ENCODE measurements at places on chromosomes 7 and 10.

DNA sequence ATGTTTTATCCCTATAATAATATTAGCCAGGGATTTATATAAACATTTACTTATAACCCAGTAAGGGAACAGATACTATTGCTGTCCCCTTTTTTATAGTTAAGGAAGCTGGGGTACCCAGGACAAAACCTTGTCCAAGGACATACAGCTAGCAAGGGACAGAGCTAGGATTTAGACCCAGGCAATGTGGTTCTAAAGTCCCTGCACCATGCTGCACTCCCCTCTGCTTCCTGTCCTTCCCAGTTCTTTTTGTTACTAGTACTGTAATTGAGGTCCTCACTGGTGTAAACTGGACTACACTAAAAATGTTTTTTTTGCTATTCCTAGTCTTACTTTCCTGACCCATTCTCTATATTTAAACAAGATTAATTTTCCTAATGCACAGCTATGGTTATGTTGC lies 16.6 kb downstream of the KLHDC10 start:
- no peak for DNase-seq

GRCh38 chr7:75943864-75944263 lies 28.9 kb downstream of the POR start:
- DNase-seq, result no peak

- DNase-seq, result no peak
Measured at GRCh38 chr10:58742141-58742540, 229.5 kb downstream of the BICC1 start.

GRCh38 chr7:18399436-18400235 lies 95.9 kb upstream of the HDAC9 start:
- DNase-seq, result no peak

DNA sequence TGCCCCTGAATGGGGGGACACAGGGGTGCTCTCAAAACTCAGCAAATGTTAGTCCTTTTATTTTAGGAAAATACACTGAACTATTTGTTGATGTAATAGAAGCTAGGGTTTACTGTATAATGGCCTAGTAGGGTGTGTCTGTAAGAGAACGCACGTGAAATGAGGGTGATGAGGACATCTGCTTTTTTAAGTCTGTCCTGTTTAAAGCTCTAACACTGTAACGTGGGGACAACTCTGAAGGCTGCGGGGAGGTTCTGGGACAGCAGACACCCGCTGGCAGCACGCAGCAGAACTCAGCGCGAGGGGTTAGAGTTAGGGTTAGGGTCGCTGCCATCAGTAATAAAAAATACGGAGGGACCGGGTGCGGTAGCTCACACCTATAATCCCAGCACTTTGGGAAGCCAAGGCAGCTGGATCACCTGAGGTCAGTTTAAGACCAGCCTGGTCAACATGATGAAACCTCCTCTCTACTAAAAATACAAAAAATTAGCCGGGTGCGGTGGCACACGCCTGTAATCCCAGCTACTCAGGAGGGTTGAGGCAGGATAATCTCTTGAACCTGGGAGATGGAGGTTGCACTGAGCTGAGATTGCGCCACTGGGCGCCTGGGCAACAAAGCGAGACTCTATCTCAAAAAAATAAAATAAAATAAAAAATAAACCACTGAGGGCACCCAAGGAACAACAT lies 98.0 kb downstream of the CTBP2 start:
- no peak for DNase-seq

- no peak for DNase-seq
Measured at GRCh38 chr7:47183862-47184590, 397.9 kb downstream of the TNS3 start.

GRCh38 chr10:70267161-70267933 lies 16.5 kb downstream of the NPFFR1 start:
- DNase-seq, result peak; percentile 30

DNA sequence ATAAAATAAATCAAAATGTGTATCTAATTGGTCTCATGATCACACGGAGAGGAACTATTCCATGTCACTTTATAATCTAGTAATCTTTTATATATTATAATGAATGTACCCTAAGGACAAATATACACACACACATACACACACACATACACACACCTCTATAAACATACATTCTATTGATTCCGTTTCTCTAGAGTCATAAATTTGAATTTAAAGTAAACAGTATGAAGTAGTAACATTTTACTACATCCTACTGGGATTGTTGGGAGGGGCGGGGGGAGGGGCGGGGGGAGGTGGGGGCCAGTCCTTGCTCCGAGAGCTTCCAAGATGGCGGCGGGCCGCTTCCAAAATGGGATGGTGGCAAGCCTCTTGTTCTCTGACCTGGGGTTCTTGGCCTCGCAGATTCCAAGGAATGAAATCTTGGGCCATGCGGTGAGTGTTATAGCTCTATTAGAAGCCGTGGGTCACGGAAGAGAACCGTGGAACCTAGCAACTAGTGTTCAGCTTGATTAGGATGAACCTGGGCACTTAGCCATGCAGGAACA lies 143.2 kb downstream of the REEP3 start:
- no peak for DNase-seq

DNA sequence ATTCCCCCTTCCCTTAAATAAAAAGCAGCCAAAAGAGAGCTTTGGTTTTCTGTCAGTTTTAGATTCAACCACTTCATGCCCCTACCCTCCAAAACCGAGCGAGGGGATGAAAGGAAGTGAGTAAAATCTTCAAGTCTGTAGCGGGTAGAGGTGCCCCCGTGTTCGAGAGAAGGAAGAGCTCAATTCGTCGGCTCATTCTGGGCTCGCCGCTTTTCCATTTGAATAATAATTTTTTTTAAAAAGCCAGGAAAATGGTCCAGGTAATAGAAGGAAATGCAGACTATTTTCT lies 436.2 kb upstream of the GALNT17 start:
- no peak for DNase-seq

DNA sequence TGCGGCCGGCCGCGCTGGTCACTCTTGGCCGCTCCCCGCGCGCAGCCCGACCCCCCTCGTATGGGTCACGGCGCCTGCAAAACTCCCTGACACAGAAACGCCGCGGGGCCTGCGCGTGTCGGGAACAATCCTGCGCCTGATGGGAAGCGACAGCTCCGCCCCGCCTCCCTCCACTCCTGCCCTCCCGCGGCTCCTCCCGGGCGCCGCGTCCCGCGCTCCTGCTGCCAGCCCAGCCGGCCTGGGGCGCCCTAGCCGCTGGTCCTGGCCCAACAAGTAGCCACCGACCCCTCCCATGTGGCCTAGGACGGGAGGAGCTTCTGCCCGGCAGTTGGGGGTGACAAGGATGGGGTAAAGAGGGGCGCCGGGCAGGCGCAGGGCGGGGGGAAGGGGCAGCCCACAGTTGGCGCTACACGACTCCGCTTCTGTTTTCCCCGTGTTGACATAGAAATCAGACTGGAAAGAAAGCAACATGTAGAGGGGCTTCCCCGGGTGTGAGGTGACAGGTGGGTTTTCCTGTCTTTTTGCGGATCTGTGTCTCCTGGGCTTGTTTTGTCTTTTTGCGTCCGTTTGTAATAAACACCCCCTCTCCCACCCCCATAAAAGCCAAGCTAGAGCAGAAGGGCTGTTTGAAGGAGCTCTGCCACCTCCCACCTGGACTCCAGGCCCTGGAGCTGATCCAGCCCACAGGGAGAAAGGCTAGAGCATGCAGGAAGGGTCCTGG lies 35.1 kb upstream of the PAX2 start:
- peak; percentile 43 for DNase-seq

GRCh38 chr10:24448351-24448999 lies 239.5 kb downstream of the KIAA1217 start:
- DNase-seq, result no peak

DNA sequence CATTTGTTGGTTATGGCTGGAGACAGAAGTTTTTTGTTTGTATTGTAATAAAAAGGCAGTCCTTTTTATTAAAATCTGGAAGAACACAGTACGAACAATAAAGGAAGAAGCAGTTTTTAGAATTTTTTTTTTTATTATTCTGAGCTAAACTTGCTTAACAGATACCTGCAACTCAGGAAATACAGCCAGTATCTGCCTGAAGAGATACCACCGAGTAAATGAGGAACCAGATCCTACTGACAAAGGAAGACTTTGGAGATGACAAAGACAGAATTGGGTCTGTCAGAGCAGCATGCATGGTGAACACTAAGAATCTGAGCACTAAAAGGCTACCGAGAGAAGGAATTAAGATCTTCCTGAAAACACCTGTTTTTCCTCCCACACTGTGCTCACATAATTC lies 1335.9 kb upstream of the SORCS1 start:
- no peak for DNase-seq

GRCh38 chr10:6044751-6045313 lies 17.3 kb downstream of the IL2RA start:
- no peak for DNase-seq

DNA sequence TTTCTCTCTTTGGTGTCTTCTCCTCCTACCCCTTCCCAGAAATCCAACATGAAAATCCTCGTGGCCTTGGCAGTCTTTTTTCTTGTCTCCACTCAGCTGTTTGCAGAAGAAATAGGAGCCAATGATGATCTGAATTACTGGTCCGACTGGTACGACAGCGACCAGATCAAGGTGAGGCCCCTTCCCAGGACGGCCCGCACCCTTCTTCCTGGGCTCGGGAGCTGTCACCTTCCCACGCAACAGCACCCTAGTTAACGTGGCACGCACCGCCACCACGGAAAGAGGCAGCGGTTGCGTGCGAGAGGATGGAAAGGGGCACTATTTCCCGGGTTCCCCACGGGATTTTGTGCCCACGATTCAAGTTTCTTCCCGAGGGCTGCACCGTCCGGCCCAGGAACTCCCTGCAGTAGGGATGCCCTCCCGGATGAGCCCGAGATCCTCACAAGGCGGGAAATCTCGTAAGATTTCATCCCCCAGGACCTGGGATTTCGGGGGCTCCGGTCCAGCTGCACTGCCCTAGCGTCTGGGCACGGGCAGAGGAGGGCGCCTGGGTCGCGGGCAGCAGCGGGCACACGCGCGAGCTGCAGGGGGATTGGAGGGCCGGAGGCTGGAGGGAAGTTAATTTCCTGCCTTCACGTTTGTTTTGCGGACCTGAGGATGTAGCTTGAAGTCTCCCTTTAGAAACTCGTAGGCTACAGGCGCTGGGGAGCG lies 834 bp downstream of the TAC1 start:
- peak; percentile 18 for DNase-seq

DNA sequence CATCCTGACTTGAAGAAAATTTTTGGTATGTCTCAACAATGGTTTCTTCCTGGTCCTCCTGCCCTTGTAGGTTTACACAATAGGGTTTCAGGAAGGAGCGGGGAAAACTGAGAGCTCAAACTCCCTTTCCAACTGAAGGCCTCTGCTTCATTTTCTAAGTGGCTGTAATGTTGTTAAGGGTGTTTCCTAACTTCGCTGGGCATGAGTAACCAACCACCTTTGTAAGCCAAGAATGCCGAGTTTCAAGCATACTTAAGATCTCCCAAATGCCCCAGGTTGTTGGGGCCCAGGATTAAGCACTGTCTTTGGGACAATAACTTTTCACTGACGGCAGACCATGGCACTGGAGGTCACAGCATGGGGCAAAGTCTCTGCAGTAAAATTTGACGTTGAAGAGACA lies 33.6 kb upstream of the DRGX start:
- no peak for DNase-seq

GRCh38 chr7:25305831-25306230 lies 77.5 kb upstream of the NPVF start:
- DNase-seq, result no peak

DNA sequence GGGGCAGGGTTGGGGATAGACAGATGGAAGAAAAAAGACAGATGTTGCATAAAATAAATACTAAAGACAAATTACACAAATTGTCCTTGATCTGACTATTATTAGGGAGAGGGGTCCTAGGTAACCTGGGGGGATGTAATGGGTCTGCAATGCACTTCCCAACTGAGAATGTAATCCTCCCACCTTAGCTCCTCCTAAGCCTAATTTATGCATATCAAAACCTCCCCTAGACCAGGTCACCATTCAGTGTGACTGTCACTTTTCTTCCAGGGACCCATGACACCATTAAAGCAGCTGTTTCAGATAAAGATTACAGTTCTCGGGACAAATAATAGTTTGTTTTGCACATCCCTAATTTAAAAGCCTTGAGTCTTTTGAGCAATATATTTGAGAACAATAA lies 133.9 kb upstream of the FEZF1 start:
- DNase-seq, result no peak

All from endothelial cell (in vitro differentiated cells).